Fibroblast of lung (primary cell): ENCODE measurements at places on chromosomes 7 and 10.

DNA sequence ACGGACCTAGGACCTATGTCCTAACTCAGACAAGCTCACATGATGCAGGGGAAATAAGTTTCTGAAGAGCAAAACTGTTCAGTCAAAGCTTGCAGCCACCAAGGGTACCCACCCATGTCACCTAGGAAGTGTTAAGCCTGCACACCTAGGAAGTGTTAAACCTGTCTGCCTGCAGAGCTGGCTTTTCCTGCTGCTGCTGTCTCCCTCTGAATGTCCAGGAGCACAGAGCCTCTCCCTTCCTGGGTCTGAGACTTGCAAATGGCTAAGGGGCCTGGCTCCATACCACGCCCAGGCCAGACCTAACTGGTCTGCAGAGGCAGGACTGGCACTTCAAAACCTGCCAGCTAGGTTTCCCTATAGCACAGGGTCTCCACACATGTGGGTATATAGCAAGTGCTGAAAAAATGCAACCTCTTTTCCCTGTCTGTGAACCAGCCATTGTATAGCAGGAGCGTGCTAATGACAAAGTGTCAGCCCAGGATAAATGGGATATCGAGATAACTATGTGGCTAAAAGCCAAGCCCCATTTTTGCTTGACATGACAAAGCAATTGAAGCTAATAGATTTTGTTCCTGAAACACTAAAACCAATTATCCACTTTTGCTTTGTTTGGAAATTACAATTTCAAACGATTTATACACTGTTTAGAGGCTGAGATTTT, 1.5 kb downstream of the GDF2 start:
- DNase-seq, result no peak

DNA sequence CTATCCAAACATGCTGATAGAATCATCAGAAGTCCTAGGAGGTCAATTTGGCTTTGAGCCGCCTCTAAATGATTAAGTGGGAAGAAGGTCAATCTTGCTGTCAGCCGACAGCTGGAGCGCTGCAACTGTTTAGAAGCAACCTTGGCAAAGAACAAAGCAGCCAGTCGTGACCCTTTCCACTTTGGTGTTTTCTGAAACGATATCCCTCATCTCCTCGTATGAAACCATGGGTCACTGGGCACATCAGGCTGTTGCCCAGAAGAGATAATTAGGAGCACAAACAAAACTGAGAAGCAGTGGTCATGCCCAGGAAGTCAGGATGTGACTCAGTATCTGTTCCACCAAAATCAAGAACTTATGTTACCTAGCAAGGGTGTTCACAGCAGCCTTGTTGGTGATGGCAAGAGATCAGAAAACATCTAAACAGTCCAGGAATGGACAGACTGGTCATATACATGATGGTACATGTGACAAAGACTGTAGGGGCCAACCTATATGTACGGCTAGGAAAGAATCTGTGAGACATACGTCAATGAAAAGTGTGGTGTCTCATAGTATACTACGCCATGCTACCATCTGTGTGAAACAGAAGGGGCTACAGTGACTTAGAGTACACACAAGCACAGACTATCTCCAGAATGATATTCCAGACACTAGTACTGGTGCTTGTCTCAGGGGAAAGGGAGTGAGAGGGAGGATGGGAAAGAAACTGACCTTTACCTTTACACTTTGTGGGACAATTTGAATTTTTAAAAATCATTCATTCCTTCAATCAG, 22.4 kb downstream of the STN1 start:
- DNase-seq, result peak; percentile 73

DNA sequence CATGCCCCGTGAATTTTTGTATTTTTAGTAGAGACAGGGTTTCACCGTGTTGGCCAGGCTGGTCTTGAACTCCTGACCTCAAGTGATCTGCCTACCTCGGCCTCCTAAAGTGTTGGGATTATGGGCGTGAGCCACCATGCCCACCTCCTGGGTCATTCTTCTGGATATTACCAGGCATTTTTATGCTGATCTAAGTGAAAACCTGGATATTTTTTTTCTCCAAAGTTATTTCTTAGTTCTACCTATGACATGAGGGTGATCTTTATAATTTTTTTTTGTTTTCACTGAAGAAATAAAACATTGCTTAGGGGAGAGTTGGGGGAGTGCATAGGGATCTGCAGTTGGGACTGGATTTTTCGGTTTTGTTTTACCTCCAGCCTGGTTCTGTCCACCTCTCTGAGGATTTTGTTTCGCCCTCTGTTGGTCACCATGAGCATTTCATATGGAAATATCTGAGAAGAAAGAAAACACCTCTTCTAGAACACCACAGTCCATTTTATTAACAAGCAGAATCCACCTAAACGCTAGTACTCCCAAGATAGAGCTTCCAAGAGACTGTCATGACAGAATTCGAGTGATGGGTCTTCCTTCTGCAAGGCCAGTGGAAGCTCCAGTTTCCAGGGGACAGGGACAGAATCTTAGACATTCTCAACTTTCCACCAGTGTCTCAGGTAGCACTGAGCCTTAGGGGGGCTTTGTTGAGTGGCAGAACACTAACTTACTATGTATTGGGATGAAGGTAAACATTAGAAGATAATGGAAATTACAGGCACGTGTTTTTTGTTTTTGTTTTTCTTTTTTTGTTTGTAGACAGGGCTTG, 33.4 kb upstream of the AFAP1L2 start:
- DNase-seq, result peak; percentile 44

- DNase-seq, result peak; percentile 92
Measured at GRCh38 chr10:119199231-119199992, 8.0 kb upstream of the GRK5 start.

DNA sequence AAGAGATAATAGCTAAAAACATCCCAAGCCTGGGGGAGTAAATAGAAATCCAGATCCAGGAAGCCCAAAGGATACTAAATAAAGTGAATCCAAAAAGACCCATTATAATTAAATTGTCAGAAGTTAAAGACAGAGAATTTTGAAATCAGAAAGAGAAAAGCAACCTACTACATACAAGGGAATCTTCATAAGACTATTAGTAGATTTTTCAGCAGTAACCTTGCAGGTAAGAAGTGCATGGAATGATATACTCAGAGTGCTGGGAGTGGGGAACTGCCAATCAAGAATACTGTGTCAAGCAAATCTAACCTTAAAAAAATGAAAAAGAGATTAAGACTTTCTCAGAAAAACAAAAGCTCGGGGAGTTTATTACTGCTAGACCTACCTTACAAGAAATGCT, 13.2 kb upstream of the GIMAP1 start:
- DNase-seq, result no peak

- no peak for DNase-seq
Measured at GRCh38 chr10:68124718-68125117, 15.4 kb downstream of the MYPN start.

GRCh38 chr7:3730276-3730675, 429.2 kb downstream of the SDK1 start:
- DNase-seq, result peak; percentile 87

DNA sequence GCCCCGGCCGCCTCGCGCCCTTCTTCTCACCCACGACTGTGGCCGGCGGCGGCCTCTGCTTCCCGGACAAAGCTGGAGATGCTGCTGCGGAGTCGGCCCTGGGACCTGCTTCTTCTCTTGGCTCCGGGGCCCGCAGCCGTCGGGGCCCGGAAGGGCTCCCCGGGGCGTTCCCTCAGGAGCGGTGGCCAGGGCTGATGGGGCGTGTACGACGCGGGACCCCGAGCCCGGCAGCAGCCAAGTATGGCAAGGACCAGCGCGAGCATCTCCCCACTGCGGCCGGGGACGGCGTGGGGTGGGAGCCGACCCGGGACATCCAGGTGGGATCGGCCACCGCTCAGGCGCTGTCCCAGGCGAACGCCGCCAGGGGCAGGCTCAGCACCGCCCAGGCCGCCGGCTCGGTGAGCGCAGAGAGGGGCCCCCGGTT, 27.6 kb upstream of the BMS1 start:
- no peak for DNase-seq

- no peak for DNase-seq
Measured at GRCh38 chr7:16207321-16207720, 214.0 kb downstream of the CRPPA start.

DNA sequence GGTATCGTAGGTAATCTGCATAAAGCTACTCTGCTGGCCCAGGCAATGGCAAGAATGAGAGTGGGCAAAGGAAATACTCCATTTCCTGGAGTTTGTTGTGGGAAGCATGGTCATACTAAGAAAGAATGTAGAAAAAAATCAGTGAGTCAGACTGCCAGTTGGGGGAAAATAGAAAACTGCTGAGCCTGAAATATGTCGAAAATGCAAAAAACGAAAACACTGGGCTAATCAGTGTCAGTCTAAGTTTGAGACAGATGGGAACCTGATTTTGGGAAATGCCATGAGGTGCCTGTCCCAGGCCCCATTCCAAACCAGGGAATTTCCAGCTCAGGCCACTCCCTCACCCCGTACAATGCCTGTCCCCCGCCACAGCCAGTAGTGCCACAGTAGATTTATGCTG, 150.0 kb downstream of the ZNF33B start:
- peak; percentile 39 for DNase-seq

- no peak for DNase-seq
Measured at GRCh38 chr10:132574783-132575319, 37.3 kb downstream of the INPP5A start.

DNA sequence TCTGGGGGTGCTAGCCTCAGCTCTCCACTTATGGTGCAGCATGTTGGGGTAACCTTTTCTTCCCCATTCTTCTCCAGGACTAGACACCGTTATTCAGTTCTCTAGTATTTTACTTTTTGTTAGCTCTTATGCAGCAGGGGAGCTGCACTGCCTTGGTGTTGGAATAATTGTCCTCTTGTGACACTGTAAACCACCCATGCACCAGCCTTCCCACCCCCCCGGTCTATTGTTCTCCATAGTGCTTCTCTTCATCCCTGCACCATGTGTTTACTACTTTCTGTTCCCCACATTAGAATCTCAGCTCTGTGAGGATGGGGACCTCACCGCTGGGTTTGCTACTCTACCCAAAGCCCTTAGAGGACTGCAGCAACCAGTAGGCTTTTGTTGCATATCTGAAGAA, 230.7 kb downstream of the RPS24 start:
- no peak for DNase-seq

- DNase-seq, result peak; percentile 38
Measured at GRCh38 chr10:12783293-12783692, 218.2 kb downstream of the CCDC3 start.

DNA sequence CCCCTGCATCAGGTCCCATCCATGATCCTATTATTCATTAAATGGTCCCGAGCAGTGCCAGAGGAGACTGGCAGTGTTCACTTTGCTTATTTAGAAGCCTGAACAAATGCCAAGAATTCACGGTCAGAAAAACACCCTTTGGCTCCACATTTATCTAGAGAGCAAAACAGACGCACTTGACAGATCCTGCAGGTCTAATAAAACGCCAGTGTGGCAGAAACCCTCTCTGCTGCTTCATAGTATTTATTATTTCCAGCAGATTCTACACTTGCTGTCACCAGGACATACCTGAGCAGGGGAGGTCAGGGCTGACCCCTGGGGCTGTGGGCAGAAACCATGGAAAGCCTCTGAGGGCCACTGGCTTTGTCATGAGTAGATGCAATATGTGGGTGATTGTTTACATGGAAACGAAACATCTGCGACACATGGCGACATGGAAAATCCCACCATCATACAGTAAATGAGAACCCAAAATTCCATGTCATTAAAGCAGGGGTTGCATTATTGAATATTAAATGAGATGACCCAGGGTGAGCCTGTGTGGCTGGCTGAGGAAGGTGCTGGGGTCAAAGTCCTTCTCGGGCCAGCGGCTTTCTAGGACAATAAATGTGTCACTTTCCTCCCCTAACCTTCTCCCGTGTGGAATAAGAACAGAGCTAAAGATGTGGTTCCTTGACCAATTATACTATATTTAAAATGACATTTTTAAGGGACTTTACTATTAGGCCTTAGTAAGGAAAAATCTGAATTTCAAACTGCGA, 205.9 kb upstream of the SVIL start:
- no peak for DNase-seq
